ENCODE measurements at places on chromosomes 7 and 10. TPM values are rescaled to one million over a fixed set of nuclear protein-coding genes. Genes with fewer than 3 reads are reported as not detected.

FGFBP3 gene
- total RNA-seq = 2.0 TPM

TDRD1 gene
- not detected for total RNA-seq

VAX1 gene
- total RNA-seq = not detected

PDLIM1 gene
- 140 TPM for total RNA-seq

GRCh38 chr10:86391986-86392722 lies 25.6 kb upstream of the GRID1 start:
- H3K4me1 ChIP-seq = peaks cover 6% of the 10 kb centered on the region
- H3K4me3 ChIP-seq = no peak overlapping the region
- no peak for DNase-seq
- H3K36me3 ChIP-seq = no peaks in the 10 kb centered on the region

GRCh38 chr7:111787741-111788140 lies 225.4 kb upstream of the IMMP2L start:
- H3K27me3 ChIP-seq = no peaks in the 10 kb centered on the region
- no peak overlapping the region for H3K4me3 ChIP-seq
- peak overlapping the region; percentile 44 for H3K27ac ChIP-seq
- H3K4me1 ChIP-seq = peaks cover 54% of the 10 kb centered on the region

DNA sequence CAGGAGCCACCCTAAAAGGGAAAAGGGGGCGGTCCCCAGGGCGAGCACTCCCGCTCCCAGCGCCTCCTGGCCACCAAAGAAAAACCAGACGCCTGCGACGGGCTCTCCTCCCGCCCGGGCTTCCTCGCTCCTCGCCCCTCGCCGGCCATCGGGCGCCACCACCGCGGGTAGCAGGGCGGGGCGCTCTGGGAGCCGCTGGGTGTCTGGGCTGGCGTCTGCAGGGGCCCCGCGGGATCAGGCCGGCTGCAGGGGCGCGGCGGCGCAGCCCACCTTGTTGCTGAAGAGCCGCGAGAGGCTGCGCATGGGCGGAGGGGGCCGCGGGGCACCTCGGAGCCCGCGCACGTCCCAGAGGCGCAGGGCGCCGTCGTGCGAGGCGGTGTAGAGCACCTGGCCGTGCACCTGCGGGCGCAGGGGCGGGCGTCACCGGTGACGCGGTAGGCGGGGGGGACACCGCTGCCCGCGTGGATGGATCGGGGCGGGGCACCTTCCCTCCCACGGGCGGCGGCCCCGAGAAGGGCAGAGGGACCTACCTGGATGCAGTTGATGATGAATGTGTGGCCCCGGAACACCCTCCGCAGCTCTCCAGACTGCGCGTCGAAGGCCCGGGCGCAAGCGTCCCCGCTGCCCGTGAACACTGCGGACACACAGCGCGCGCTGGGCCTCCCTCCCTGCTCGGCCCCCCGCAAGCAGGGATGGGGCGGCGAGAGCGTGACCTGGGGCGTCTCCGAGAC lies 28.3 kb downstream of the WDR86 start:
- H3K27ac ChIP-seq = no peak overlapping the region
- no peak for DNase-seq
- H3K4me3 ChIP-seq = peak overlapping the region; percentile 63

DNA sequence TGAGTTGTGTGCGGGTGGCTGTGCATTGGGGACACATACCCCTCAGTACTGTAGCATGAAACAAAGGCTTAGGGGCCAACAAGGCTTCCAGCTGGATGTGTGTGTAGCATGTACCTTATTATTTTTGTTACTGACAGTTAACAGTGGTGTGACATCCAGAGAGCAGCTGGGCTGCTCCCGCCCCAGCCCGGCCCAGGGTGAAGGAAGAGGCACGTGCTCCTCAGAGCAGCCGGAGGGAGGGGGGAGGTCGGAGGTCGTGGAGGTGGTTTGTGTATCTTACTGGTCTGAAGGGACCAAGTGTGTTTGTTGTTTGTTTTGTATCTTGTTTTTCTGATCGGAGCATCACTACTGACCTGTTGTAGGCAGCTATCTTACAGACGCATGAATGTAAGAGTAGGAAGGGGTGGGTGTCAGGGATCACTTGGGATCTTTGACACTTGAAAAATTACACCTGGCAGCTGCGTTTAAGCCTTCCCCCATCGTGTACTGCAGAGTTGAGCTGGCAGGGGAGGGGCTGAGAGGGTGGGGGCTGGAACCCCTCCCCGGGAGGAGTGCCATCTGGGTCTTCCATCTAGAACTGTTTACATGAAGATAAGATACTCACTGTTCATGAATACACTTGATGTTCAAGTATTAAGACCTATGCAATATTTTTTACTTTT lies 1.8 kb downstream of the DDIT4 start:
- peak overlapping the region; percentile 85 for H3K4me3 ChIP-seq
- H3K27ac ChIP-seq = peak overlapping the region; percentile 46
- DNase-seq = no peak
- H3K4me1 ChIP-seq = peaks cover 26% of the 10 kb centered on the region
- H3K36me3 ChIP-seq = peaks cover 3% of the 10 kb centered on the region

Data from thoracic aorta (tissue), 2 donors.